Natural killer cell treated with Interleukin-12 subunit alpha and Interleukin-12 subunit beta and Interleukin-15 and Interleukin-18, amount 100 ng/mL, for 72 hours (primary cell): ENCODE measurements at places on chromosomes 2 and 18.

DNA sequence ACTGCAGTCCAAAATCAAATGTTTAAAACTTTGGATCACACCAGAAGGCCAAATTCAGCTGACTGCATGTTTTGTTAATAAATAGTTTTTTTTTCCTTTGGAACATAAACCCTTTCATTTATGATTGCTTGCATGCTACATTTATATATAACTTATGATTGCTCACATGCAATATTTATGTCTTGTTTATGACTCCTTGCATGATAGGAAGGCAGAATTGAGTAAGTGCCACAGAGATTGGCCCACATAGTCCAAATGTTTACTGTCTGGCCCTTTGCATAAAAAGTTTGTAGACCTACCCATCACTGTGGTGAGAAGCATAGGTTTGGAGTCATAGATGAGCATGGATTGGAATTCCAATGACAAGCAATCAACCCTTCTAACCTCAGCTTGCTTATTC, 30.8 kb downstream of the WDFY1 start:
- DNase-seq, result no peak

DNA sequence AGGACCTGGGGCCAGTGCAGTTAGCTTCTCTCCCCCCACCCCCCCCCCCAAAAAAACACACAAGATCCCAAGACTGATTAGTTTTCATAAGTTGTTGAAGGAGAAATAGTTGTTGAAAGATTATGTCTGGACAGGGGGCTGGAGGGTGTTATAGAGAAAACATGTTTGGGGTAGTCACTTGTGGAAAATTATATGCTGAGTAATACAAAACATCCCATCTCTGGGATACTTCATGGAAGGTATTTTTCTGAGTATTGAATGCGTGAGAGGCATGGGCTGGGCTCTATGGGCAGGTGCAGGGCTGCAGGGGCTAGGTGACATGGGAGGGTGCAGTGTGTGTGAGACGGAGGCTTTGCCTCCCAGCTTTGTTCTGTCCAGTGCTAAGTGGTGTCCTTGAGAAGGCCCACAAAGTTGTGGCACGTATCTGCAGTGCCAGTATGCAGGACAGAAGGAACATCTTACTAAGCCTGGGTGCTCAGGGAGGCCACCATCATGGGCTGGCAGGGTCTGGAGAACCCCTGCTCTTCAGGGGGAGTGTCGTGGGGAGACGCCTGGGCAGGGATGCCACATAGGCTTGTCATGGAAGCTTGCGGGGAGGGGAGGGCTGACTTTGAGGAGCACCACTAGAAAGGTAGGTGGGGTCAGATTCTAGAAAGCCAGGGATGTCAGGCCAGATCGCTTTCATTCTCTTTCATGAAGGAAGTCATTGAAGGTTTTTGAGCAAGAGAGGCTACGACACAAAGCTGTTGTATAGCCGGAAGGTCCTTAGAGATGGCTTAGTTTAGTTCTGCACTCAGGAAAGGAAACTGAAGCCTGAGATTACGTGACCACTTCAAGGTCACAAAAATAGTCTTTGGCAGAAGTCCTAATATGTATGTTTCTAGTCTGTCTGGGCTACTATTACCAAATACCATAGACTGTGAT, 232.0 kb downstream of the LDLRAD4 start:
- no peak for DNase-seq

- no peak for DNase-seq
Observed at GRCh38 chr2:37262522-37262921, 31.1 kb downstream of the NDUFAF7 start.

DNA sequence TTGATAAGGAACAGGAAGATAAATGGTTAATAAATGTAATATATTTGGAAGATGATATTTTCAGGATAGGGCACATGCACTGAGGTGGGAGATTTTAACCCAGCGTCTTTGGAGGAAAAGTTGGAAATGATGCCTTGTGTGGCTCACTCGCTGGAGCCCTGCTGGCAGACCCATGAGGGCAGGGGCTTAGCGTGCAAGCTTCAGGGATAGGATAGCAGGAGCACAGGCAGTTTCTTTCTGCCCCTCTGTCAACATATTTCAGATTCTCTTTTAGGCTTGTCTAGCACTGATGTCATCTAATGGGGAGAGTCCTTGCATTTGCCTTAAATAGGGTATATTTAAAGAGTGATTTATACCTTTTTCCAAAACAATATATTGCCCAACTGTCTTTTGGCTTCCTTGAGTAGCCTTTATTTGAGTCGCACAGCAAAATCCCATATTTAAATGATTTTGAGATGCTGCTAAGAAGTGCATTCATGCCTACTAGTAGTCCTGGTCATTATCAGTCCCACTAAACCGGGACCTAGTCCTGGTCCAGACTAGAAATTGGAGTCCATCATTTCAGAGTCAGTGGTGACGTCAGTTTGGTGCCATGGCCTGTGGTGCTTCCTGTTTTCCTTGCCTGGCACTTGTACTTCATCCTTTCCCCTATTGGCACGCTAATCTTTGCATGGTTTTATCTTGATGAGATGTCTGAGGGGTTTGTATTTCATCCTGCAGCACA, 45.8 kb downstream of the SH3RF3 start:
- no peak for DNase-seq

- peak; percentile 61 for DNase-seq
Observed at GRCh38 chr2:131104487-131105155, 515 bp upstream of the PLEKHB2 start.

DNA sequence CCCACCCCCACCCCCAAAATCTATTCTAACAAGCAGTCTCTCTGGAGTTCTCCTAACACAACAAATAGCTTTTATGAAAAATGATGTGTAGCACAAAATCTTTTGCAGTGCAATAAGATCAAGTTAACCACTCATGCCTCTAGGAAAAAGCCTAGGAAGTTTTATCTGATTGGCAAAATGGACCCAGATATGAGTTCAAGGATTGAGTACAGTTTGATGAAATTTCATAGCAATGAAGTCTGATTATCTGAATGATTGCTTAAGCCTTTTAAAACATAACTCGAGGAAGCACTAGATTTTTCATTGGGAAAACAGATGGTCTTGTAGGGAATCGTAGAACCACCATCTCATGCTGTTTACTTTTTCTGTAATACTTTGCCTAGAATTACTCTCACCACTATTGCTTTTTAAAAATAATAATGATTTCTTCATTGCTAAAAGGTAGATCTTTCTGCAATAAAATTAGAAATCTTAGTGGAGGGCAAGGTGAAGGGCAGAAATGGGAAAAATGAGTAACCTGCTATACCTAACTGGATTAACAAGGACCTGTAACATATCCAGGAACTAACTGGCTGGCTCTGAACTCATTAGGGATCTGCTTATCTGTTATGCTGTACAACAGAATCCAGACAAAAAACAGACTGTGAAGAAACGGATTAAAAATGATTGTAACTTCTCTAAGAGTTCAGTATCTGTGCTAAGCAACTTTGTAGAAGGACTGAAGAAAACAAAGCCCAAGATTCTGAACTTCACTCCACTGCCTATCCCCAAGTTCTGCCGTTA, 73.7 kb upstream of the ETAA1 start:
- DNase-seq, result no peak

GRCh38 chr2:202009019-202009481, 24.6 kb upstream of the FZD7 start:
- no peak for DNase-seq

DNA sequence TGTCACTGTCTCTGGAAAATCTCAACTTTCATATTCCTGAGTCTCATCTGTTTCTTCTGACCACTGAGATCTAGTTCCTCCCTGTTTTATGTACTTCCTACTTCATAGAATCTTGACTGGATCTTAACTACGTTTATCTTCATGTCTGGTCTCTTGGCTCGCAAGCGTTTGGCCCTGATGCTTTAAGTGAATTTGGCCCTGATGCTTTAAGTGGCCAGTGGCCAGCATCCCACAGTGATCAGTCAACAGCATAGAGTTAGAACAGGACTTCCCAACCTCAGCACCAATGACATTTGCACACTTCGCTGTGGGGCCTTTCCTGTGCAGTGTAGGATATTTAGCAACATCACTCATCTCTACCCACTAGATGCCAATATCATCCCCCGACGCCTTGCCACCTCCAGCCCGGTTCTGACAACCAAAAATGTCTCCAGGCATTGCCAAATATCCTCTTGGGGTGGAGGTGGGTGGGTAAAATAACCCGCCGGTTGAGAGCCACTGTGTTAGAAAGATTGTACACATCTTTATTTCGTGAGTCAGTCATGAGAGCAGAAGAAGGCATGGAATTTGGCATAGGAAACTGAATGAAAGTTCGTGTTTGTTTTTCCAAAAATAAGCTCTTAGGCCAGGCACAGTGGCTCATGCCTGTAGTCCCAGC, 12.2 kb downstream of the TM4SF20 start:
- no peak for DNase-seq

GRCh38 chr18:44186001-44186400, 494.7 kb upstream of the SETBP1 start:
- DNase-seq, result no peak

DNA sequence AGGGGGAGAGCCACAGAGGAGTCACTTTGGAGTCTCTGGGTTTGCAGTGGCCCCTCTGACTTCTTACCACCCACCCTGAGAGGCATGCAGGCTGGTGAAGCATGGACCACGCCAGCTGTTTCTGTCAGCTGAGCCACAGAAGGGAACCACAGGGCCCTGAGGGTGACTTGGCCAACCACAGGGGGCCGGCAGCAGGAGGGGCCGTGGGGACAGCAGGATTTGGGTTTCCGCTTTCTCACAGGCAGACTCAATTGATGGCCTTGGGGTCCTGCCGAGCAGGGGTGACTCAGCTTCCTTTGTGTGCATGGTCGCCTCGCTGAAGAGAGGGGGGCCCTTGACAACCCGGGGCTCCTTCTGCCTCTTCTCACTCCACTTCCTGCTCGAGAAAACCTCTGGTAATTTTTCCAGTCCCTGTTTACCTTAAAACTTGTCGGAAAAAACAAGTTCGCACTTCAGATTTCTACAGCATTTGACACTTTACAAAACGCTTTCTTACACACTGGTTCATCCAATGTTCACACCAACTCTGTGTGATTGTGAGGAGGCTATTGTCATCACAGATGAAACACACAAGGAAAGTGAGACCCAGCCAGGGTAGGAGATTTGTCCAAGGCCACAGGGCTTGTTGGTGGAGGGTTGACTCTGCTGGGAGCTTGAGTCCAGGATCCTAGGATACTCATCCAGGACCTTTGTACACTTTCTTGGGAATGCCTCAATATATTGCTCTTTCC, 311.2 kb downstream of the LPIN1 start:
- peak; percentile 92 for DNase-seq

DNA sequence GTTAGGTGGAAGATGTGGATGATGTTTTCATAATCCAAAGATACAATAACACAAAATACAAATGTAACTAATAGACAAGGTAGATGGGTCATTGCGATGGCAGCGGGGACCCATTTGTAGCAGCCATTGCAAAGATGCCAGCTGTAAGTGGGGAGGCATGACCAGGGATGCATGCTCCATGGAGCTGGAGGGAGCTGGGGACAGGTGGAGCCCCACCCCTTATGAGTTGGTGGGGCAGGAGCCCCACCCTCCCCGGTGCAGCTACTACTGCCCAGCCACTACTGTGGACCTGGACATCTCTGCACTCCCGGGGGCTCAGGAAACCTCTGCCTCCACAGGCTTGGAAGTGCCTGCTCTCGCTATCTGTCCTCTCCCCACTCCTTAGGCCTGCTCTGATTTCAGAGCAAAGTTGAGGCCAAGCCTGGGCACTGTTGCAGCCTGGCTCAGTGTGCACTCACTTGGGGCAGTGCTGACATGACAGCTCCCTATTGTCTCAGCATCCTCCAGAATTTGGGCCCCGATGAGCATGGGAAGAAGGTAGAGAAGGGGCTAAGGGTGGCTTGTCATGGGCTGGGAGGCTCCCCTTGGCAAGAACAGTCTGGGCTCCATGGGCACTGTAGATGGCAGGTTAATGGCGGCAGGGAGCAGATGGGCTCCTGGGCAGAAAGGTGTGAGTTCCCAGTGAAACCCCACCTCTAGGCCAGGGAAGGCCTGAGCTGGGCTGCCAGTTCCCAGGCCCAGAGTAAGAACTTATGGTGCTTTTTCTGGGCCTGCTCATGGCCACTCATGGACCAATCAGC, 81.1 kb downstream of the ZNF804A start:
- DNase-seq, result no peak

- peak; percentile 91 for DNase-seq
Observed at GRCh38 chr2:218896501-218897393, 16.1 kb downstream of the WNT10A start.

- DNase-seq, result no peak
Observed at GRCh38 chr18:50183556-50183955, 11.4 kb downstream of the MYO5B start.

- DNase-seq, result no peak
Observed at GRCh38 chr18:63511285-63511684, 30.9 kb upstream of the SERPINB12 start.

- no peak for DNase-seq
Observed at GRCh38 chr18:55830544-55830943, 242.6 kb upstream of the TCF4 start.

- no peak for DNase-seq
Observed at GRCh38 chr2:26732446-26732845, 31.6 kb upstream of the SLC35F6 start.

DNA sequence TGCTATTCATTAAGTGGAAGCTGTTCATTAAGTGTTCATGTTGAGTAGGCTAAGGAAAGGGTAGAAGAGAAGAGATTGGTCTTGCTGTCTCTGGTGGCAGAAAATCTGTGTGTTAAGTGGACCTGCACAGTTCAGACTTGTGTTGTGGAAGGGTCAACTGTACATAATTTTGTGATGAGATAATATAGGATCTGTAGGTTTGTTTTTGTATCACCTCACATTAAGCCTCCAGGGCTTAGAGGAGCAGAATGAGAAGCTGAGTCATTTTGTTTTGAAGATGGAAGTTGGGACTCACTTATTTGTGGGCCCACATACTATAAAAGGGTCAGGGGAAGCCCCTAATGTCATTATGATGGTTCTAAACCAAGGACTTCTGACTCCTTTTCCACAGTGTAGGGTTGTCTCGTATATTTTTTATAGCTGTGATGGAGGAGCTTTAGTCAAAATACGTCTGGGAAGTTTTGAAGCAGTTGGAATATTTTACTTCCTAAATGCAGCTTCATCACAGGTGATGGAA, 18.2 kb downstream of the PMS1 start:
- no peak for DNase-seq

DNA sequence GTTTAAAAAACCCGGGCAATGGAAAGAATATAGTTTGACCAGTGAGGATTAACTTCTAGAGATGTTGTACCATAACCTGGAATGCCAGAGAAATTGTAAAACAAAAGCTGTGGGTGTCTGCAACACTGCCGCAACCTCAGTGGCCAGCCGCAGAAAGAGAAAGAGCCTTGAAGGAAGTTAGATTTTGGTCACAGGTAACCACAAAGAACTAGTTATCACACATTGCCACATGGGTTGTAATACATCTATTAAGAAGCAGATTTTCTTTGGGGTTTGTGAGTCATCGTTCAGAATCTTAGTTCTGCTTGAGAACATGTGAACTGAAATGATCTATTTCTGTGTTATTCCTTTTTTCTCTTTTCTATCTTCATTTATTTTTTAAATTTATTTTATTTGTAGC, 222.9 kb upstream of the AGAP1 start:
- peak; percentile 75 for DNase-seq

- DNase-seq, result no peak
Observed at GRCh38 chr2:83238111-83238510, 1221.0 kb downstream of the SUCLG1 start.

- no peak for DNase-seq
Observed at GRCh38 chr2:181848261-181848886, 43.2 kb upstream of the ITPRID2 start.

- no peak for DNase-seq
Observed at GRCh38 chr2:223731503-223731902, 105.9 kb downstream of the AP1S3 start.
